ENCODE measurements at places on chromosomes 4 and X.
A peak's percentile ranks its signal among the peaks of the same experiment; 100 is the strongest.

DNA sequence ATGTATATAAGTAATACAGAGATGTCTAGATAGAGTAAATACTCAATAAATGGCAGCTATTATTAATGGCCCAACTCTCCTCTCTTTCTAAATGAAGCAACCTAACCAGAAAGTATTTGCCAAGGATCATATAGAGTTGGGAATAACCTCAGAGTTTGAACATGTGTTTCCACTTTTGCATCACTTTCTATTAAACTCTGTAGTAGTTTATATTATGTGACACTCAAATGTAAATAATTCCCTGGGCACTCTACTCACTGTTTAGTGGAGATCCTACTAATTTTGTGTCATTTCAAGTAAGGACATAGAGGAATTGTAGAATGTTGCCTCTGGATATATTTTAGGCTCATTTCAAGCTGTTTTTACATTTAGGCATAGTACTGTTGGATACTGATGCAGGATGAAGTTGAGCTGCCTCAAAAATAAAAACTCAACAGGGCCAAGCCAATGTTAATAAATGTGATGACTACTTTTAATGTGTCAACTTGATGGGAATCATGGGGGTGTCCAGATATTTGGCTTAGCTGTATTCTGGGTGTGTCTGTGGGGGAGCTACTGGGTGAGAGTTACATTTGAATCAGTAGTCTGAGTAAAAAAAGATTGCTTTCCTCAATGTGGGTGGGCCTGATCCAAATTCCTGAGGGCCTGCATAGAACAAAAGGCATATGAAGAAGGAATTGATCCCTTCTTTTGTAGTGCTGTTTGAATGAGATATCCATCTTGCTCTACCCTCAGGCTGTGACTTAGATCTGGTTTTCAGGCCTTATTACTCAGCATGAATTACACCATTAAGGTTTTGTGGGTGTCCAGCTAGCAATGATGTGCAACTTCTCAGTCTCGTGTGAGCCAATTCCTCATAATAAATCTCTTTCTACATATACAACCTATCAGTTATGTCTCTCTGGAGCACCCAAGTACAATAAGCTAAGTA is 1368.2 kb downstream of the STIM2 start:
- DNase-seq, result peak; percentile 76

DNA sequence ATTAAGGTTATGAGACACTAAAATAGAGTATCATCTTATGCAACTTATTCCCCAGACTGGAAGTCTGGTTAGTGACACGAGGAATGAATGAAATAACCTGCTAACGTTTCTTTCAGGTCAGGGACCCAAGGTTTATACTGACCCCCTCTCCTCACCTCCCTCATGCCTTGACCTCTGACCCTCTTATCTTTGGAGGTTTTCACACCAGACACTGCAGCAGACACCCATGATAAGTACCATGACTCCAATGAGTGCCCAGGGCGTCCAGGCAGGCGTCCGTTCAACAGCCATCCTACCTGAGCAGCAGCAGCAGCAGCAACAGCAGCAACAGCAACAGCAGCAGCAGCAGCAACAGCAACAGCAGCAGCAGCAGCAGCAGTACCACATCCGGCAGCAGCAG is 4.2 kb upstream of the NLGN3 start:
- DNase-seq, result no peak

DNA sequence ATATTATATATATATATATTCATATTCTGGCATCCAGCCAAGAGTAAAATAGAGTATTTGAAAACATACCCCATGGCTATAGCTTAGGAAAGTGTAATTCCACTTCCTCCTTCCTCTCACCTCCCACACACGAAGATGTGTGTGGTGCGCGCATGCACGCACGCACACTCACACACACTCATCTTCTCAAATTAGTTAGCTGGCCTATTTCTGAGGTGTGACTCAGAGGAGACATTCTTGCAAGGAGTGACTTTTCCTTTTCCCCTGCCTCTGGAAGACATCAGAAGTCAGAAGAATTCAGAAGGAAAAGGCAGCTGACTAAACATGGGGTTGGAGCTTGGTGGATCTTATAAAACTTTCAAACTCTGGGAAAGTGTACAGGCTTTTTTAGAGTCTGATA is 8.8 kb downstream of the ENPEP start:
- peak; percentile 68 for DNase-seq

DNA sequence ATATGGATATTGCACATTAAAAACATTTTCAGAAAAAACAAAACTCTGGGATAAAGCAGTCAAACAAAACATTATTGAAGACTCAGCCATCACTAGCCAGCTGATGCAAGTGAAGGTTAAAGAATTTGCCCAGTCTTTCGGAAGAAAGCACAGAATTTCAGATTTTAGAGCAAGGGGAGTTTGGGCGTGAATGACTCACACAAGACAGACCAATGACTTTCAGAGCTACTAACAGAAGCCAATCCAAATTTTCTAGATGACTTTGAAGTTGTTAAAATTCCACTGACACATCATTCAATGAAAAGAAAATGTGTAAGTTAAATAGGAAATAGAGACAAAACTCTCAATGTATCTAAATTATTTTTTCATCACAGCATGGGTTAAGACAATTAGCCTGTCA is 4.0 kb downstream of the MRFAP1L1 start:
- no peak for DNase-seq

DNA sequence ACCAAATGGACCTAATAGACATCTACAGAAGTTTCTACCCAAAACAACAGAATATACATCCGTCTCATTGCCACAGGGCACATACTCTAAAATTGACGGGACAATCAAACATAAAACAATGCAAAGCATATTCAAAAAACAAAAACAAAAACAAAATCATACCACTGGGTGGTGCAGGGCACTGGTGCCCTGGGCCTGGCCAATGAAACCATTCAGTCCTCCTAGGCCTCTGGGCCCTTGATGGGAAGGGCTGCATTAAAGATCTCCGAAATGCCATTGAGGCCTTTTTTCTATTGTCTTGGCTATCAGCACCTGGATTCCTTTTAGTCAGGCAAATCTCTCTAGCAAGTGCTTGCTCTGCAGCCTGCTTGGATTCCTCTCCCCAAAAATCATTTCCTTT is 213.9 kb upstream of the ZCCHC13 start:
- DNase-seq, result no peak

GRCh38 chr4:118883861-118884260 is 4.8 kb upstream of the SYNPO2 start:
- peak; percentile 12 for DNase-seq

DNA sequence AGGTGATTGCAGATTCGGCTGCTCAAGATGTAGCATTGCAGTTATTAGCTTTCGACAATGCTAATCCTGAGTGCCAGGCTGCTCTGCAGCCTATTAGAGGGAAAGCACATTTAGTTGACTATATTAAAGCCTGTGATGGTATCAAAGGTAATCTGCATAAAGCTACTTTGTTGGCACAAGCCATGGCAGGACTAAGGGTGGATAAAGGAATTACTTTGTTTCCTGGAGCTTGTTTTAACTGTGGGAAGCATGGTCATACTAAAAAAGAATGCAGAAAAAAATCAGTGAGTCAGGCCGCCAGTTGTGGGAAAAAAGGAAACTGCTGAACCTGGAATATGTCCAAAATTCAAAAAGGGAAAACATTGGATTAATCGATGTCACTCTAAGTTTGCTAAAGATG is 154.9 kb upstream of the TECRL start:
- no peak for DNase-seq

All from iris pigment epithelial cell (primary cell).